ENCODE measurements at places on chromosomes 13 and 19. TPM values are rescaled to one million over a fixed set of nuclear protein-coding genes. Genes with fewer than 3 reads are reported as not detected.

DNA sequence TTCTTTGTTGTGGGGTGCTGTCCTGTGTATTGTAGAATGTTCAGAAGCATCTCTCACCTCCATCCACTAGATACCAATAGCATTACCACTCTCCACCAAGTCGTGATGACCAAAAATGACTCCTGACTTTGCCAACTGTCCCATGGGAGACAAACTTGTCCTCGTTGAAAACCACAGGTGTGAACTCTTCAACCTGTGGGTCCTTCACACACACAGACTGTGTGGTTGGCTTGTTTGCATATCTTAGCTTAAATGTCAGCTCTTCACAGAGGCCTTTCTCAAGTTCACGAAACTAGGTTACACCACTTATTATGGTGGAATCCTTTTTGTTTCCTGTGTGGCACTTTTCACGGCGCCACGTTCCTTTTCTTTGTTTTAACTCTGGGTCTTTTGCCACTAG, 6.8 kb downstream of the GPC5 start:
- no peak for DNase-seq

ATXN8OS gene
- polyA plus RNA-seq: not detected

DNA sequence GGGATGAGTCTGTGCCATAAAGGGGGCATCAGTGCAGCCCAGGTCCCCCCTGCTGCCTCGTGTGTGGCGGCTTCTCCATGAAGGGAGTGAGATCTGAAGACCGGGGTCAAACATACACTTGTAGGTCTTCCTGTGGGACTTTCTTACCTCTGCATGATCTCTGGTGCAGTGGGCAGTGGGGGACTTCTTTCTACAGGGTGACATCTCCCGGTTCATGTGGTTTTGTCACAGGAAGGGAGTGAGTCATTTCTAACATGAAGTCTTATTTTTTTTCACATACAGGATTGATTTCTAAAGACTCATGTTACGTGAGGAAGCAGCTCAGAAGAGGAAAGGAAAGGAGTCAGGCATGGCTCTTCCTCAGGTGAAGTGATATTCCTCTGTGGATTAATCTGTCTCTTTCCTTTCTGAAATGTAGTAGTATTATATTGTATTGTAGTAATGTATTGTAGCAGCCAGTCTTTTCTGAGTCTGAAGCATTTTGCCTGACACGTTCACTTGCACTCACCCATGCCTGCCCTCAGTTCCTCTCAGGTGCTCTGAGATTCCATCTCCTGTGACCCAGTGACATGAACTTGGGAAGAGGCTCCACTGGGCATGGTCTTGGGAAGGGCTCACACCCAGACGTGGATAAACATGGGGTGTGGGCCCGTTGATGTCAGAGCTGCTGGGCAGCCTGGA, 15.7 kb downstream of the ZNF808 start:
- no peak for DNase-seq

CERS4 gene
- polyA plus RNA-seq: 28.9 TPM

DNA sequence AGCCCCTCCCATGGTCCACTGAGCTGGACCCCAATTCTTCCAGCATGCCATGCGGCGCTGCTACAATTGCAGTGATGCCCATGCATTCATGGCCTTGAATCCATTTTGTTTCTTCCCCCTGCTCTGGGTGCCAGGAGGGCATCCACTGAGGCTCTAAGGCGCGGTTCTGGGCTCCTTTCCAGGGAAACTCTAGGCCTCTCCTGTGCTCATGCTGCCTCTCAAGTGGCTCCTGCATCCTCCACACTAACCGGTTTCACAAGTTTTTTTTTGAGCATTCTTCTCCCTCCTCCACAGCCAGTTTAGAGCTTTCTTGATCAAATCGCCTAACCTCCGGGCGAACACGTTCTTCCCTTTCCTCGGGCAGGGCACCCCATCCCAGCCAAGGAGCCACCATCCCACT, 69.1 kb upstream of the FLT1 start:
- no peak for DNase-seq

- no peak for DNase-seq
Measured at GRCh38 chr13:109400209-109400608, 386.2 kb downstream of the IRS2 start.

ERICH4 gene
- 0.10 TPM for polyA plus RNA-seq

- DNase-seq: no peak
Measured at GRCh38 chr13:78608252-78608687, 4.9 kb upstream of the POU4F1 start.

DNA sequence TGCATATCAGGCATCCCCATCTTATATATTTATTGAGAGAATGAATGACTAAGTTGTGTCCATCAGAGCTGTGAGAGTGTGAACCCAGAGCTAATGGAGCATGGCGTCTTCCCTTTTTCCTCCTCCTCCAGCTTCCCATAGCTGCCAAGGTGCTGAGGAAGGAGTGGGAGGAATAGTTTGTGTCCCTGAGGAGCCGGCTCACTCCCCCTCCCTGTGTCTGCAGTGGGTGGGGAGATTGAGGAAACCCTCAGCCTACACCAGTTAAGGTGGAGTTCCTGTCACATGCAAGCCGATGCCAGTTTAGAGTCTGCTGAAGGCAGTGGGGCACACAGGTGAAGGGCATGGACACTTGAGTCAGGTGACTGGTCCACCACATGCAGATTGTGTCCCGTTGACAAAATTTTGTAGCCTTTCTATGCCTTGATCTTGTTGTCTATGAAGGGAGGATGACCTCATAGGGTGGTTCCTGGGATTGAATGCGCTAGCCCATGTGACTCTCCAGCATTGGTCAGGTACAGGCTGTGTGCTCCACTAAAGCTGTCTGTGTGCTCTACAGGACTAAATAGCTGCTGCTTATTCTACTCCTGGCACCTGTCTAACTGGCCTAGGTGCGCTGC, 47.6 kb upstream of the GPI start:
- DNase-seq: no peak

GRCh38 chr13:30900436-30900835, 5.6 kb upstream of the MEDAG start:
- no peak for DNase-seq

- DNase-seq: no peak
Measured at GRCh38 chr19:18107235-18107634, 9.7 kb downstream of the MAST3 start.

GRCh38 chr13:97359181-97360057, 74.5 kb upstream of the RAP2A start:
- DNase-seq: no peak

GRCh38 chr19:9705836-9706235, 30.9 kb upstream of the ZNF562 start:
- no peak for DNase-seq

MOB3A gene
- 8.9 TPM for polyA plus RNA-seq

SHISA7 gene
- not detected for polyA plus RNA-seq

ATP4A gene
- polyA plus RNA-seq: not detected

GRCh38 chr13:100254002-100254401, 165.1 kb downstream of the PCCA start:
- DNase-seq: no peak

ZNF175 gene
- 3.4 TPM for polyA plus RNA-seq

DNA sequence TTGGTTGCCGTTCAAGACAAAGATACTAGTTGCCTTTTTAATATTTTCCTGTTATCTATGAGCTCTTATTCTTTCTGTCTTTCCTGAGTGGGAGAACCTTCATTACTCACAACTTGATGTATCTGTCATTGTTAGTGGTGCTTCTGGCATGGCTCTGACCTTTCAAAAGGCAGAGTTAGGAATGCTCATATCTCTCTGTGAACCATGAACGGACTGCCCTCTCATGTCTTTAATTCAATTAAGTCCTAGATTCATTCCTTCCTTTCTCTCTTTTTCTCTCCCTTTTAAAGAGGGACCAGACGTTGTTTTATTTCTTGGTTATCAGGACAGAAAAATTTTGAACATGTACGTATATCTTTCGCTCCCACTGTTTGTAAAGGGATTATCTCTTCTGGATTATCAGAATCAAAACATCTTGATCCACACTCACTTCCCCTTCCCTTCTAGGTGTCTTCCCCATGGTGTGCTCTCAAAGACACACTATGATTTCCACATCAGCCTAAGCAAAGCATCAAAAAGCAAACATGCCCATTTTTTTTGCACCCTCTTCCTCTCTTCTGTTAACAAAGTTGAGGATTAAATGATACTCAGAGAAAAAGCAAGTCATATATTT, 90.3 kb downstream of the LRCH1 start:
- no peak for DNase-seq

GRCh38 chr19:30305346-30306060, 66.7 kb upstream of the ZNF536 start:
- no peak for DNase-seq

KLK2 gene
- polyA plus RNA-seq: not detected

- DNase-seq: peak; percentile 43
Measured at GRCh38 chr13:27171244-27171826, at the start of gene USP12. USP12 (minus strand) TSS chr13:27171811; CDS start chr13:27171639, 172 bp downstream.

- no peak for DNase-seq
Measured at GRCh38 chr19:38267761-38268483, 3.5 kb downstream of the SPINT2 start.

DNA sequence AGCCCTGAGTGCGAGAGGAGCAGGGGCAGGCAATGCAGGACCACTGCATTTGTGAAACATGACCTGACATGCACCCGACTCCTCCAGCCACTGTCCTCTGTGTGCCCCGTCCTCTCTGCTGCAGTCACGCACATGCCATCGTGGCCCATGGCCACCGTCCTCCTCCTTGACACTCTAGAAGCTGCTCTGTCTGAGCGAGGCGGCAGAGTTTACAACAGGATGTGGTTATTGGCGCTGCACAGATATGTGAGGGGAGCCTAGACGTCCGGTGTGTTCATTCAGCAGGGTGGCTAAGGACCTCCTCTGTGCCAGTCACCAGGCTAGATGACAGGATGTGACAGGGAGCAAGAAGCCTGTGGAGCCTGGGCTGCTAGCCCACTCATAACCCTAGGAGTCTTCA, 277.8 kb downstream of the FOXO1 start:
- DNase-seq: no peak

DNA sequence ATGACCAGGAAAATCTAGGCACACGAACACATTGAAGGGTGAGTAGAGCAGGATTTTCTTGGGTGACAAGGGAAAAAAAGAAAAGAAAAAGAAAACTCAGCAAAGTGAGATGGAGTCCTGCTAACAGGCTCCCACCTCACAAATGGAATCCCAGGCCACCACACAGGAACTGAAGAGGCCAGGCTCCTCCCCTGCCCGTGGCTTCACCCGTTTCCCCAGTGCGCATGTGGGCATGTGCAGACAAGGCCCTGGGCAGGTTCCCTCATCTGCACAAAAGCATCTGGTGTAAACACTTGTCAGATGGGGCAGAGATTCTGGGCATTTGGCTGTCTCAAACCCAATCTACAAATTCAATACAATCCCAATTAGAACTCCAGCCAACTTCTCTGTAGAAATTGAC, 24.5 kb downstream of the CFAP97D2 start:
- no peak for DNase-seq

DNA sequence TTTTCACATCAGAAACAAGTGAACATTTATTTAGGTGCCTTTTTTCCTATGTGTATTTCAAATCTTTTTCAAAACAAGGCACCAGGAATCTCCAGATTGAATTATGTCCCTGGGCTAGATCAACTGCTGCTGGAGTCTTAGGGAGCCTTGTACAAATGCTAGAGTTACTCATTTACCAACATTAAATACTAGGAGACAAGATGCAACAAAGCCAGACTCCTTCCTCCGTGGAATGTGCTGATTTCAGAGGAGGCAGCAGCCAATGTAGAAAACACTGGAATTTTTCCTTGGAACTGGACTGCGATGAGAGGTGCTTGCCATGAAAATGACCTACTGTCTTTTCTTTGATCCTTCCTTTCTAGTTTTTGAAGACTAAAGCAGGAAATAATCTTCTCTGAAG, 1514.7 kb upstream of the MIR17HG start:
- DNase-seq: no peak

GRCh38 chr19:27815985-27816384, 1397.0 kb downstream of the UQCRFS1 start:
- DNase-seq: no peak

GRCh38 chr19:18282021-18282787, 782 bp upstream of the JUND start:
- no peak for DNase-seq

GRCh38 chr13:98019186-98019585, 65.7 kb downstream of the IPO5 start:
- no peak for DNase-seq

- no peak for DNase-seq
Measured at GRCh38 chr19:30371161-30371836, 885 bp upstream of the ZNF536 start.

- no peak for DNase-seq
Measured at GRCh38 chr13:113565526-113566226, 18.9 kb upstream of the TFDP1 start.

Data from heart right ventricle (tissue), 16 donors.